ENCODE measurements at places on chromosomes 12 and 14. TPM values are rescaled to one million over a fixed set of nuclear protein-coding genes. Genes with fewer than 3 reads are reported as not detected.

DNA sequence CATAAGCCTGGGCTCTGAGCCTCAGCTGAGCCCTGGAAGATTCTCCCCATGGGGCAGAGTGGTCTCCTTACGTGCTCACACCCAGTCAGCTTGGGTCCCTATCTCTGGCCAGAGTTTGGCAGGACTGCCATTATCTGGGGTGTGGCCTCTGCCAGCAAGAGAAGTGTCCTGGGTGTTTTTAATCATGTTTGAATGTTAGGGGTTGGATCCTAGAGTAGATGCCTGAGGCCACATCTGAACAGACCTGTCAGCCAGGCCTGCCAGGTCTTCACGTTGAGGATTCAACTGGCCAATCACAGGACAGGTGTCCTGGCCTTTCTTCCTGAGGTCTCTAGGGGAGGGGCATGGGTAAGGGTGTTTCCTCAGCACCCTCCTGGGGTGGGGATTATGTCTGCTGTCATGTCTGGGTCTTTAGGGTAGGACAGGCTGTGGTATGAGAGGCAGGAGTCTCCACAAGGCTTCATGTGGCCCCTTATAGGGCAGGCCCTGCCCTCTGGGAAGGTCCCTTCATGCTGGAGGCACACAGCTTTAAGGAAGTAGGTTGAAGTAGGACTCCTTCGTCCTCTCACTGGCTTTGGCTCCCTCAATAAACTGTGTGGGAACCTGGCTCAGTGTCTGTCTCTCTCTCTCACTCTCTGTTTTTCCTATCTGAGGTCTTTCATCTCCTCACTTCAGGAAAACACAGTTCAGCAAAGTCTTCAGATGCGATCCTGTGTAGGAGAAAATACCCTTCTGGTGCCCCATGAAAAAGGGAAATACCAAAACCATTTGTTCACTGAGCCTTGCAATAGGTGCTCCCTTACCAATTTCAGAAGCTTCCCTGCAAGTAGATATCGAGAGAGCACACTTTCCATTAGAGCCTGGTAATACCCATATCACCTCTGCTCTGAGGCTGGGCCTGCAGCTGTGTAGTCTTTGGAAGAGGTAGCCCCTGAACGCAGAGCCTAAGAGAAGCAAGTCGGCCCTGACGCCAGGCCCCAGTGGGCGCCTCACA is 6.7 kb upstream of the FITM1 start:
- DNase-seq, result no peak

- no peak for DNase-seq
These were observed 4.3 kb downstream of the OLR1 start for GRCh38 chr12:10167599-10167998.

GRCh38 chr14:59419303-59419702 is 45.9 kb downstream of the GPR135 start:
- DNase-seq, result no peak

GRCh38 chr14:51336734-51337133 is 96.7 kb downstream of the TMX1 start:
- DNase-seq, result no peak

The DPF3 gene
- 42.0 TPM for total RNA-seq

The PTPRQ gene
- 0.05 TPM for total RNA-seq
